ENCODE measurements at places on chromosomes 2 and 18. TPM values are rescaled to one million over a fixed set of nuclear protein-coding genes. Genes with fewer than 3 reads are reported as not detected.
A peak's percentile ranks its signal among the peaks of the same experiment; 100 is the strongest.

DNA sequence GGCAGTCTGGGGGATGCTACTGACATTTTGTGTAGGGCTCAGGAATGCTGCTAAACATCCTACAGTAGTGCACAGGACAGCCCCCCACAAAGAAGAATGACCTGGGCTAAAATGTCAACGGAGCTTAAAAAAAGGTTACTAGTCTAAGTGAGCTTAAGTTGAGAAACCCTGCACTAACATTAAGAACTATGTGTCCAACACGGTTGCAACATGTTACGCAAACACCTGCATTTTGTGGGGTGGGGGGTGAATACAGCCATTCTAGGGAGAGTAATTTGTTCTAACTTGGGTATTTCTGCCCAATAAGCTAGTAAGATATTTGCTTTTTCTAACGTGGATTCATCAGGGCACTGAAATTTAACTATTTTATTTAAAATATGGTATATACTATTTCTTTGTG is 57.9 kb downstream of the SLC8A1 start:
- no peak for DNase-seq

GRCh38 chr18:67318651-67319050 is 197.9 kb downstream of the DSEL start:
- DNase-seq: no peak

DNA sequence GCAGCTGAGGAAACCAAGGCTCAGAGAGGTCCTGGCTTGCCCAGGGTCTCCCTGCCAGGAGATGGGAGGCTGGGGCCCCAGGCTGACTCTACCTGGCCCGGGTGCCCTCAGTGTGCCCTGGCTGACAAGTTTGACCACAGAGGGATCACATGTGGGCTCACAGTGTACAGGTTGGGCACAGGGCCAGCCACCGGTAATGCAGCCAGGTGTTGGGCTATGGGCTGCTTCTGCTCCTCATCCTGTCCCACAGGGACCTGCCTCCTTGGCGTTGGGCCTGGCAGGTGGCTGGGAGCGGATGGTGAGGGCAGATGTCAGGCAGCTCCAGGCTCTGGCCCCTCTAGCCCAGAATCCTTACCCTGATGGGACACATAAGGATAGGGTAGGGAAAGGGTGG is 250.5 kb downstream of the LOXHD1 start:
- no peak for DNase-seq

DNA sequence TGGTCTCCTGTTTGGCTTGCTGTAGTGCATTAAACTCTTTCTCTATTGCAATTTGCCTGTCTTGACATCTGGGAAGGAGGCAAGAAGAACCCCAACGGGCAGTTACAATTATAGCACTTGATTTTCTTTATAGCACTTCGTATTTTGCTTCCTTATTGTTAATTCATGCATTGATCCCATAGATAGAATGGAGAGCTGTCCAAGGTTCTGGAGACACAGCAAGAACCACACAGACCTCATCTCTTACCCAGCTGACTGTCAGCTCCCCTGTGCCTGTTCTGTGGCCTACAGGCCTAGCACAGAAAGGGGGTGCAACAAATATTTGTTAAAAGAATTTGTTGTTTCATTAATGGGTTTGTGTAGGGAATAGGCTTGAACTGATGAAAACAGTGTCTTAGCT is 194.3 kb downstream of the GALNT1 start:
- DNase-seq: peak; percentile 2

DNA sequence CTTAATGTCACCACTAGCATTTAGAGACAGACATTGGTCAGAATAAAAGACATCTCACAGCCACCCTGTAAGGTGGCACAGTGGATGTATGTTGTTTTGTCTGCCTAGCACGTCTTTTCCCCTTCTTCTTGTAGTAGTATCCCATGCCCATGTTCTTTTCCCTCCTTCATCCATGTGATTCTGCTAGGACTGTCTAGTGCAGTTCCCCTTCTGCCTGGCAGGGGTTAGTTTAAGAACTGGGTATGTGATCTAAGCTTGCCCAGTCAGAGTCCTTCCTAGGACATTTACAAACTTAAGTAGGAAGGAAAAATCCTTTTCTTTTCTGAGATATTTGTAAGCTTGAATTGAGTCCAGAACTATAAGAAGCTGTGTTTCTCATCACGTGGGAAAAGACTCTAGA is 172.3 kb downstream of the BABAM2 start:
- no peak for DNase-seq

DNA sequence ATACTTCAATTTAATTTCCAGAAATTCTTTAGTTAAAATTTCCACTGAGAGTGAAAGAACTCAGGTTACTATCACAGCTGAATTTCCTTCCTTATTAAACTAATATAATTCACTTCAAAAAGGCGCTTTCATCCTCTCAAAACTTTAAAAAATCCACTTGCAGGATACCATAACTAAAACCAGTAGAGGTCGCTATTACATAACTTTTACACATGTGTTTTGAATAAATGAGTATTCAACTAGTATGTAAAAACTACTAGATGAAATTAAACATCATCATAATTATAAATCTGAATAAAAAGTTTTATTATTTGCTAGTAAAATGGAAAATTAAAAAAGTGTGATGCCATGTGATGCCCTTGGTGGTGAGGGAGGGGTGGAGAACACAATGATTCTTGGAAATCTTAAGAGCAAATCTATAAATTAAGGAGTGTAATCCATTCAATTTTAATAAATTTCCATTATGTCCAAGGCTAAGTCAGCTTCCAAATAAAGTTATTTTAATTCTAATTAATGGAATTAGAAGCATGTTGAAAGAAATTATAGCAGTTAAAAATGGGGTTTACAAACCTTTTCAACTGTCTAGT is 61.4 kb downstream of the SOS1 start:
- DNase-seq: peak; percentile 25

DNA sequence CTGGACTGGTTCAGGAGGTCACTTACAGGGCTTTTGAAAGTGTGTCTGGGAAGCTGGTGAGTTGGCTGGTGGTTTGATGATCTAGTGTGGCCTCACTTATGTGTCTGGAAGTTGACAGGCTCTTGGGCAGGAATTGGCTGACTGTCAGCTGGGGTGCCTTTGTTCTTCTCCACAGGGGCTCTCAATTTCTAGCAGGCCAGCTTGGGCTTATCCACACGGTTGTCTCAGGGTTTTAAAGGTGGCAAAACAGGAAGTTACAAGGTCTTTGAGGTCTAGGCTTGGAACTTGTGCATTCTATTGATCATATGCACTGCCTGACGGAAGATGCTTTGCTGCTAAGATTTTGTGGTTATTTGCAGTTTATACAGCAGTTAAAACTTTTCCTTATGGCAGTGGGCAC is 52.0 kb upstream of the CELF4 start:
- DNase-seq: no peak

- DNase-seq: no peak
Observed at GRCh38 chr2:225337183-225337582, 62.3 kb upstream of the NYAP2 start.

DNA sequence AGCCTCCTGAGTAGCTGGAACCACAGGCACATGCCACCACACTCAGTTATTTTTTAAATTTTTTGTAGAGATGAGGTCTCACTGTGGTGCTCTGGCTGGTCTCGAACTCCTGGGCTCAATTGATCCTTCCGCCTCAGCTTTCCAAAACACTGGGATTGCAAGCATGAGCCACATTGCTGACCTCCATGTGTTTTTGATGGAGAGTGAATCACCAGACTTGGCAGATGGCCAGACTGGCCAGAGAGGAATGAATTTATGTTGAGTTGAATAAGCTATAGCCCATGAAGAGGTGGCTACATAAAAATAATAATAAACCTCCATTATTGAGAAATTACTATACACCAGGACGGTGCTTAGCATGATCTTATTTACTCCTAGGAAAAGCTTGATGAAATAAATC is 91.5 kb downstream of the MREG start:
- no peak for DNase-seq

GRCh38 chr2:198054299-198054698 is 249.9 kb downstream of the PLCL1 start:
- no peak for DNase-seq

GRCh38 chr2:187174582-187174981 is 273.5 kb downstream of the CALCRL start:
- DNase-seq: no peak

DNA sequence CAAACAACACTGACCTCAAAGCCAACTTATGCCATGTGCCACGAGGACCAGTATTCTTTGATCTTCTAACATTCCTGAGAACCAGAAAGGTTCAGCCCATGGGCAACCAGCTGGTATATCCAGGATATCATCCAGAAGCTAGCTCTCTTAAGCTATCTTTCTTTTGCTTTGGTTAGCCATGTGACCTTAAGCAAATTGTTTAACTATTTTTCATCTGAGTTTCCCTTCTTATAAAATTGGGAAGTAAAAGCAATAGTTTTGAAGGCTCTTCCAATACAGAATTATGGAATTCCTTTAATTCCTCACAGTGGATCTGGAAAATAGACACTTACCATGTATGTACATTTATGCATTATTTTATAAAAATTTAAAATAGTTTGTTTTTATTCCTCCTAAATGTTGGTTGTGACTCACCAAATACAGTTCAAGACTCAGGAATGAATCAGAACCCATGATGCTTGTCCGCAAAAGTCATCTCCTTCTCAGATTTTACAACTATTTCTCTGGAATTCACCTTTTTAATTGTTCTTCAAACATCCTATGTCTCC is 435.7 kb downstream of the ZEB2 start:
- no peak for DNase-seq

DNA sequence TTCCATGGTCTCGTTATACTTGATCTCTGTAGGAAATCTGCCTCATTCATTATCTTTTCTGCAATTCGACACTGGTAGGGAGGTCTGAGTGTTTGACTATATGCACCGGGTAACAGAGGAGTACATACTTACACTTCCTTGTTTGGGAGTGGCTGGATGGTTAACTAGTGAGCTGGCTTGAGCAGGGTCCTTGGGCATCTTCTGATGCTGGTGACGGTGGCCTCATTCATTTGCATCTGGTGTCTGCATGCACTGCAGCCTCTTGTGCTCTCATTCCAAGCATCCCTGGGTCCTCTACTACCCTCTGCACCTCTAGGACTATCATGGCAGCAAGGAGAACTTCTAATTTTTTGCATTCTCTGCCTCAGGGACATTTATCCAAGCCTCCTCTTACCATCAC is 100.0 kb upstream of the TCF4 start:
- DNase-seq: no peak

The CASP8 gene
- polyA plus RNA-seq: 14.8 TPM

The REG1B gene
- polyA plus RNA-seq: not detected

The ANKRD30B gene
- 0.24 TPM for polyA plus RNA-seq

The DSG3 gene
- not detected for polyA plus RNA-seq

The POTEI gene
- 0.04 TPM for polyA plus RNA-seq
